Osteoblast (primary cell): ENCODE measurements at places on chromosomes 1 and 21. TPM values are rescaled to one million over a fixed set of nuclear protein-coding genes. Genes with fewer than 3 reads are reported as not detected.
A peak's percentile ranks its signal among the peaks of the same experiment; 100 is the strongest.

The KCNE2 gene
- total RNA-seq, result not detected in 2 replicates

The RGS7 gene
- 0.36 and 0.59 TPM in 2 replicates for total RNA-seq

The RGS1 gene
- total RNA-seq, result not detected in 2 replicates

The F13B gene
- total RNA-seq, result under 0.01 TPM in 1 of 2 replicates, not detected in the other

The OLIG2 gene
- not detected in 2 replicates for total RNA-seq

- no peak overlapping the region for H3K27ac ChIP-seq
- H3K4me1 ChIP-seq, result no peaks in the 10 kb centered on the region
- no peaks in the 10 kb centered on the region for H3K36me3 ChIP-seq
- no peak for DNase-seq
- no peak overlapping the region for H3K4me3 ChIP-seq
Measured at GRCh38 chr1:25672763-25673409, 56.3 kb downstream of the MAN1C1 start.

- H3K27me3 ChIP-seq, result no peaks in the 10 kb centered on the region
- H3K27ac ChIP-seq, result peak overlapping the region; percentile 58
- peaks cover 48% of the 10 kb centered on the region for H3K4me1 ChIP-seq
- DNase-seq, result no peak
- H3K4me3 ChIP-seq, result no peak overlapping the region
Measured at GRCh38 chr1:93628681-93629080, 53.0 kb downstream of the BCAR3 start.

- no peak for DNase-seq
- no peaks in the 10 kb centered on the region for H3K27me3 ChIP-seq
- H3K4me1 ChIP-seq, result peaks cover 18% of the 10 kb centered on the region
- H3K36me3 ChIP-seq, result peaks cover 82% of the 10 kb centered on the region
Measured at GRCh38 chr1:93578911-93579825, 102.5 kb downstream of the BCAR3 start.

DNA sequence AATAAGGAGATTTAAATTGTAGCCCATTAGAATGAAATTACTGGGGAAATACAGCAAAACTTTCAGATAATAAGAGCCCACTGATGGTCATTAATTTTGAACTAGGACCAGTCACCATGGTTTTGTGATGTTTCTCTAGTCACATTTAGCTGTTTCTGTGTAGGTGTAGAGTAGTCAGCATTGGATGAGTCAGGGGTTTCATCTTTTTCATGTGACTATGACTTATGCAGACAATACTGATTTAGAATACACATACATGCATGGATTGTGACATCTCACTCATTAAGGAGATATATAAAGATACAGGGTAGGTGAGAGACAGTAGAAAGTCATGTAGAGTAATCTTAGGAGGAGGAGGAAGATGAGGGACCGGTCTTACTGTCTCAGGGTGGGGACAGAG is 1192.7 kb downstream of the KCNT2 start:
- no peak overlapping the region for H3K27ac ChIP-seq
- no peak for DNase-seq
- no peak overlapping the region for H3K4me3 ChIP-seq
- H3K4me1 ChIP-seq, result no peaks in the 10 kb centered on the region
- H3K36me3 ChIP-seq, result no peaks in the 10 kb centered on the region

DNA sequence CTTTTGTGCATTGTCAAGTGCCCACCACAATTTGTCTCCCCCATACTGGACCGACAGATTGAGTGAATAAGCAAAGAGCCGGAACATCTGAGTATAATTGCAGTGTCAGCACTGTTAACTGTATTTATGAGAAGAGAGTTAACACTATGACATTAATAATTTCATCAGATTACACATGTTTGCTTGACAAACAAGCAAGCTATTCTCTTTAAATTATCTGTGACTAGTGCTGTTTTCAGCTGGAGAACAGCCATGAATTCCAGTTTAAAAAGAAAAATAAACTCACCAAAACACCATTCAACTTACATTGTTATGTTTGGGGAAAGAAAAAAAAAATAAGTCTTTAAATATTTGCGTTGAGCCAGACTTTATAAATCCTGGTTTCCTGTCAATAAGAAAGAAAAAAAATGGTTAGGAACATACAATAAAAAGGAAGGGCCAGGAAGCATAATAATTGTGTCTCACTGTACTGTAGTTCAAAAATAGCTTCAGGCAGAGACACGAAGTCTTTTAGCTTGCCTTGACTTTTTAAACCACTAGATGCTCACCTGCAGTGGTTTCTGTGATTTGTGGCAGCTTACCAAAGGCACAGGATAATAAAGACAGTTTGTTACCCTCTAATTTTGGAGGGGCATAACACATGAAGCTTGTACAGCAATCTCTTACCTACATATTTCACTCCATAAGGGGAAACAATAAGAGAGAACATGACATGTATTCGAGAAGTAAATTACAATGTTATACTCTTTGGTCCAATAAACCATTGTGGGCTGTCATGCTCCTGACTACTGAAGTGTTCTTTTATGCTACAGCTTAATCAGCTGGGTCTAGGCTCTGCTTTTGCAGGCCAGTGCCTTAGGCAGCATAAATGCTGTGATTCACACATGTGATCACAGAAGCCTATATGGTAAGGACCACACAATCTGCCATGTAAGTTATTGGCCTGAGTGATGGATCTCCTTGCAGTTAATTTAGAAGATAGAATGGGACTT is 302.0 kb upstream of the ADGRL2 start:
- H3K27ac ChIP-seq, result no peak overlapping the region
- no peaks in the 10 kb centered on the region for H3K4me1 ChIP-seq
- DNase-seq, result no peak
- H3K4me3 ChIP-seq, result no peak overlapping the region
- no peaks in the 10 kb centered on the region for H3K27me3 ChIP-seq

DNA sequence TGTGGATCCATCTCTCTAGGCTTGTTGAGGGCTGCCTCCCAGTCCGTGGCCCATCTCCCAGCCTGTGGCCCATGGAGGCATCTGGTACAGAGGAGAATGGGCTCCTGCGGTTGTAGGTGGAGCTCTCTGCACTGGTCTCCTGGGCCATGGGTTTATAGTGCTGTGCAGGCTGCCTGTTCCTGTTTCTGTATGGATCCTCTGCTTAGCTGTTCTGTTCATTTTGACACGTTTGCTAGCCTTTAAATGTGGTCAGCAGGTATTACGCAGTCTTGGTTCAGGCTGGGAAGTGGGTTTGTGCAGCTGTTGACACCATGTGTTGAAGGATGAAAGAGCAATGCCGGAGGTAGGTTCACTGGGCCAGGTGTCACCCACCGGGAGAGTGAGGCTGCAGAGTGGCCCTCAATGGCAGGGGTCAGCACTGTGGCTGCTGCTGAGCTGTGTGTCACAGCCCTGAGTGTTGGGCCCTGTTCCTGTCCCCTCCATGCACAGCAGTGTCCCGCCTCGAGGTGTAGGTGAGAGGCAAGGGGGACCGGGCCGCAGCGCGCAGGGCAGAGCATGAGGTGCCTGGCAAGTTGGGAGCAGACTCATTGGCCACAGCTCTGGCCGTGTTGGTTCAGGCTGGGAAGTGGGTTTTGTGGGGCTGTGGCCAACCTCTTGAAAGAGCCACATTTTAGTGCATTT is 39.0 kb downstream of the SNAP47 start:
- H3K4me1 ChIP-seq, result peaks cover 27% of the 10 kb centered on the region
- no peak overlapping the region for H3K4me3 ChIP-seq
- no peak overlapping the region for H3K27ac ChIP-seq
- peaks cover 12% of the 10 kb centered on the region for H3K36me3 ChIP-seq

- peak overlapping the region; percentile 6 for H3K4me3 ChIP-seq
- H3K27me3 ChIP-seq, result peaks cover 29% of the 10 kb centered on the region
- H3K36me3 ChIP-seq, result no peaks in the 10 kb centered on the region
- H3K27ac ChIP-seq, result no peak overlapping the region
Measured at GRCh38 chr21:36654324-36654723, 44.6 kb upstream of the SIM2 start.

GRCh38 chr1:62209931-62210595 is 15.4 kb downstream of the L1TD1 start:
- no peak overlapping the region for H3K4me3 ChIP-seq
- H3K4me1 ChIP-seq, result no peaks in the 10 kb centered on the region
- no peaks in the 10 kb centered on the region for H3K27me3 ChIP-seq
- H3K36me3 ChIP-seq, result no peaks in the 10 kb centered on the region
- no peak overlapping the region for H3K27ac ChIP-seq
- DNase-seq, result peak; percentile 67

DNA sequence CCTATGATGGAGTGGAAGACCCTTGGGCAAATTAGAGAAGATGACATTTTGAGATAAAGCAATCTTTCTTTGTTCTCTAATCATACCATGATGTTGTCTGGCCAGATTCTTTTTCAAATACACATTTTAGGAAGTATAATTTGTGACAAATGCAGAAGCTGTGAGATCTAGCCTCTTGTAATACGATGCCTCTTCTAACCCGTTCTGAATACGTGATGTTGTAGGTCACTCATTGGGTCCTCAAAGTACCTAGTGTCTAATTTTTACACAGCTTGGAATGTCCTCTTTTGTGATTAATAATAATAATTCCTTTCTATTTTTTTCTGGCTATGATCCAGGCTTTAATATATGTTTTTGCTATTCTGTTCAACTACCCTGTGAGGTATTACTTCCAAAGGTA is 502.7 kb downstream of the NUF2 start:
- H3K27ac ChIP-seq, result no peak overlapping the region
- H3K36me3 ChIP-seq, result no peaks in the 10 kb centered on the region
- no peak overlapping the region for H3K4me3 ChIP-seq
- no peak for DNase-seq
- no peaks in the 10 kb centered on the region for H3K4me1 ChIP-seq

GRCh38 chr1:105686026-105686425 is 1370.4 kb upstream of the PRMT6 start:
- no peaks in the 10 kb centered on the region for H3K36me3 ChIP-seq

DNA sequence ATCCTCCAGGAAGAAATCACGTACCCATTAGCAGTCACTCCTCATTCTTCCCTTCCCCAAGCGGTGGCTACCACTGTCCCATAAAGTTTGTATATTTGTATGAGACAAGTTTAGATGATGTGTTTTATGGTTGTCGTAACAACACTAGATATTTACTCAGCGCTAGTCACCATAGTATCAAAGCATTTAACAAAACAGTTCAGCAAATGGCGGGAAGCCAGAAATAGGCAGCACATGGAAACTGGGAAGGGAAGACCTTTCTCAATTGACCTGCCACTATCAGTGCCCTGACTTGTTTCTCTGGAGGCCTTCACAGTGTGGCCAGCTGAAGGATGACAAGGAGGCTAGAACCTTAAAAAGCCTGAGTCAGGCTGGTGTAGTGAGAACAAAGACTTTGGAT is 31.1 kb downstream of the CNST start:
- H3K4me1 ChIP-seq, result peaks cover 22% of the 10 kb centered on the region
- DNase-seq, result peak; percentile 70
- H3K36me3 ChIP-seq, result peaks cover 8% of the 10 kb centered on the region
- H3K27me3 ChIP-seq, result no peaks in the 10 kb centered on the region
- H3K4me3 ChIP-seq, result no peak overlapping the region

- H3K36me3 ChIP-seq, result no peaks in the 10 kb centered on the region
- H3K27me3 ChIP-seq, result no peaks in the 10 kb centered on the region
- DNase-seq, result peak; percentile 14
- peak overlapping the region; percentile 97 for H3K4me3 ChIP-seq
Measured at GRCh38 chr1:114756009-114756892, 1.5 kb downstream of the CSDE1 start.

GRCh38 chr1:225896937-225897549 is 8.1 kb upstream of the LEFTY1 start:
- no peak overlapping the region for H3K27ac ChIP-seq
- peak; percentile 60 for DNase-seq
- H3K4me1 ChIP-seq, result no peaks in the 10 kb centered on the region
- H3K4me3 ChIP-seq, result no peak overlapping the region
- no peaks in the 10 kb centered on the region for H3K36me3 ChIP-seq

DNA sequence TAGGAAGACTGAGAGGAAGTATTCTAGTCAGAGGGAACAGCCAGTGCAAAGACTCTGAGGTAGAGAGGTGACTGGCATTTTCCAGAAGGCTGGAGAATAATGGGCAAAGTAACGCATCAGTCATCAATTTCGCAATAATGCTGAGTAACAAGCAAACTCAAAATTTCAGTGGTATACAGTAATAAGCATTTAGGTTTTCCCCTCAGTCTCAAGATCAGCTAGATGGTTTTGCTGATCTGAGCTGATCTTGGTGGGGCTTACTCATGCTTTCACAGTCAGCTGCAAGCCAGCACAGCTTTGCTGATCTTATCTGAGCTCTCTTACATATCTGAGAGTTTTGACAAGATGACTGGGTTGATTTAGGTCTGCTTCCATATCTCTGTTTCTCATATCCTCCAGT is 108.7 kb downstream of the TSEN15 start:
- no peaks in the 10 kb centered on the region for H3K27me3 ChIP-seq
- peak overlapping the region; percentile 69 for H3K27ac ChIP-seq
- peaks cover 26% of the 10 kb centered on the region for H3K4me1 ChIP-seq
- no peak overlapping the region for H3K4me3 ChIP-seq

- H3K4me3 ChIP-seq, result peak within 1 kb of the TSS; percentile 89
- H3K36me3 ChIP-seq, result no peaks in the 10 kb centered on the region
- no peaks in the 10 kb centered on the region for H3K27me3 ChIP-seq
Measured at GRCh38 chr1:61082311-61083012, at the start of gene NFIA. Gene NFIA (plus strand): TSS chr1:61082561.

DNA sequence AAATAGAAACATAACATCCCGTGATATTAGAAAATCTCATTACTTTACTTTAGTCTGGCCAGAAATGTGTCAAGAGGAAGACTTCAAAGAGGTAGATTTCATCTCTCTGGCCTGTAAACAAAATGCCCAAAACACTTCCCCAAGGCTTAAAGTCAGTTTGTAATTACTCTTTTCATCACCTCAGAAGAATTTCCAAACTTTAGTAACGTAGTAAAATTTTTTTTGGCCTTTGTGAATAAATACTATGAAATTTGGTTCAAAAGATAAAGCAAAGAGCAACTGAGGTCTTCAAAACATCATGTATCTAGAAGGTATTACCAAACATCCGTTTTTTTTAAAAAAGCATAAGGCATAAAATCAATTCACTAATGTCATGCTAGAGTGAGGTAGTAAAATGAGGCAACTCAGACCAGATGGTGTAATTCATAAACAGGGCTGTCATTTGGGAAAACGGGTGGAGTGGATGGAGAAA is 51.4 kb downstream of the LEPR start:
- no peak overlapping the region for H3K4me3 ChIP-seq
- peaks cover 42% of the 10 kb centered on the region for H3K4me1 ChIP-seq
- no peak overlapping the region for H3K27ac ChIP-seq
- H3K27me3 ChIP-seq, result no peaks in the 10 kb centered on the region
- H3K36me3 ChIP-seq, result no peaks in the 10 kb centered on the region

GRCh38 chr1:9164919-9165318 is 36.0 kb upstream of the GPR157 start:
- H3K4me3 ChIP-seq, result no peak overlapping the region
- no peaks in the 10 kb centered on the region for H3K27me3 ChIP-seq
- peaks cover 42% of the 10 kb centered on the region for H3K4me1 ChIP-seq
- no peak for DNase-seq
- H3K36me3 ChIP-seq, result peaks cover 52% of the 10 kb centered on the region
- H3K27ac ChIP-seq, result peak overlapping the region; percentile 91
